Mesendoderm (in vitro differentiated cells): ENCODE measurements at places on chromosomes 7 and 10.

DNA sequence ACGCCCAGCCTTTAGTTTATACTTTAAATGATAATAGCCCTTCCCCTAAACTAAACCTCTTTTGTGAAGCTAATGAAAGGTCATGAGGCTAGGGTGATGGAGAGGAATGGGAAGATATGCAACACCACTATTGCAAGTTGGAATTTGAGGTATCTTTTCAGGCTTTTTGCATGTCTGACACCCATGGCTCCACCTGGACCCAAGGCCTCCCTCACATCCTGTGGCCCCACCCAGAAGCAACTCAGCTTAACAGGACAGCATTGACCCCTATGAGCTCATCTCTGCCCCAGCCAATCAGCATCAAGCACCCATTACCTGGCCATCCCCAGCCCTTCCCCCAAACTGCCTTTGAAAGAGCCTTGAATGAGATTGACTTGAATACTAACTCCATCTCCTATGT is 674.2 kb upstream of the NRP1 start:
- DNase-seq: peak; percentile 85

DNA sequence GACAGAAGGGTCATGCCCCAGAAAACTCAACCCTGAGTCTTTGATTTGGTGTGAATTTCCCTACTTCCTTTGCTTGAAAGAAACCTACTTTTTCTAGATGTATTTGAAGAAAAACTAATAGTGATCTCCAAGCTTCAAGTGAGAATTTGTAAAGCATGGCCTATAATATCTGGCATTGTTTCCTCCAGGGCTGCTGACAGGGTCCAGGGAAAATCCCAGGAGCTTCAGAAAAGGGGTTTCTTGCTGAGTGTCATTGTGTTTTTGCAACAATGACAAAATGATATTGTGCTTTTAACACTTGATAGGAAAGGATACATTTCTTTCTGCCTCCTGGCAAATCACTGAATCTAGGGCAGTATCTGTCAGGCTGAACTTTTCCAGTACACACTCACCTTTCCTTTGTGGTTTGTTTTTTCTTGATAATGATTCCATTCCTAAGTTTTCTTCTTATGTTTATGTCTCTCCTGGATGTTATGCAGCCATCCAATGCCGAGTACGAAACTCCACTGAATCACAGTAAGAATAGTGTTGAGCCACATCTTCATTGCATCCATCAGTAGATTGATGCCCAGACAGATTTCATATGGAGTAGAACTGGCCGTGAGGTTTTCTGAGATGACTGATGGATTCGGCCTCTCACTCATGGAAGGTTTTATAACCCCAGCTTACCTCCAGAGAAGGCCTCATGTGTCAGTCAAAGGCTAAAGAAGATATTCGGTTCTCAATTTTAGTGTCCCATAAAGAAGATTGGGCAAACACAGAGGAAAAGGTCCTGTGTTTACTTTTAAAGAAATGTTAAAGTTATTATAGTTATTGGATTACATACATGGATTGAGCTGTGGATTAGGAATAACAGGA is 76.9 kb upstream of the STEAP1B start:
- DNase-seq: no peak

DNA sequence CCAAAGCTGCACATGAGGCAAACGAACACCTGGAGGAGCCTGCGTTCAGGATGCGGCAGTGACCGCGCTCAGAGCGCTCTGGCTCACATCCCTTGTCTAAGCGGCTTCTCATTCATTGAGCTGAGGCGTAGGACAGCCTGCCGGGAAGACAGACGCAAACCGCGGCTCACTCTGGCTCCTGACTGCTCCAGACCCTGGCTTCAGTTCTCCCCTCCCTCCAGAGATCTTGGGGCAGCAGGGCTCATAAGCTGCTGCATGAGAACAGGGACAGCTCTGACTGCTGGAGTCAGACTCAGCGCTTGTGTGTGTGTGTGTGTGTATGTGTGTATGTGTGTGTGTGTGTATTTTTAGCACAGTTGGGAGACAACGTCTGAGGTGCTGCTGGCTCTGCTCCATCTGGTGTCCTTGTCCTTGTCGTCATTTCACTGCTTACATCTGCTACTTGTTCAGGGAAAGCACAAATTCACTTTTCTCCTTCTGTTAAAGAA is 15.8 kb upstream of the LYZL2 start:
- peak; percentile 53 for DNase-seq

DNA sequence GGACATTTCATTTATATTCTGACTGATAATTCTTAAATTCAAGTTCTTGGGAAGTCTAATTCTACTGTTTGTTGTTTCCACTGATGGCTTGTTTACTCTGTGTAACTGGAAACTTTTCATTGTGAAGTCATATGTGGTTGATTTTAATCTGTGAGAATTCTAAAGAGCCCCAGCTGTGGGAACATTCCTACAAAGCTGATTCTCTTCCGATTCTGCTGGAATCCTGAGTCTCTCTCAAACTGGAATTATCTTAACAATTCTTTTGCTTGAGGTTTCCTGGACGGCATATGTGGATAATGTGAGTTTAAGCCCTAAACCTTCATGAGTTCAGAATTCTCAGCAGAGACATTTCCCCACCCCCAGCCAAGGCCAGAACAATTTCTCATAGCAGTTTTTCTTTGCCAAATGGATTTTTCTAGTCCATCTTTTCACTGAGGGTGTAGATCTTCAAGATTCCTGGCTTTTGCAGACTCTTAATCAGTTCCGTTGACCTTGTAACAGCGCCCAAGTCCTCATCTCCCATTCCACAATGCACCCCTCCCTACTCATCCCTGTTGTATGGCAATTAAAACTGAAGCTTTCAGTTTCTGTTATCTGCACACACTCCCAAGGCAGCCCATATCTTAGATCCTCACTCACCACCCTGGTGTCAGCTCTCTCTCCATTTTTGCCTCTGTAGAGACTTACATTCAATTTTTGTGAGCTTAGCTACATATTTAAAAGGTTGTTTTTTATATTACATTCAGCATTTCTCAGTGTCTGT is 37.6 kb downstream of the GRM8 start:
- DNase-seq: peak; percentile 13

GRCh38 chr7:131357282-131357880 is 29.7 kb downstream of the MKLN1 start:
- DNase-seq: no peak

DNA sequence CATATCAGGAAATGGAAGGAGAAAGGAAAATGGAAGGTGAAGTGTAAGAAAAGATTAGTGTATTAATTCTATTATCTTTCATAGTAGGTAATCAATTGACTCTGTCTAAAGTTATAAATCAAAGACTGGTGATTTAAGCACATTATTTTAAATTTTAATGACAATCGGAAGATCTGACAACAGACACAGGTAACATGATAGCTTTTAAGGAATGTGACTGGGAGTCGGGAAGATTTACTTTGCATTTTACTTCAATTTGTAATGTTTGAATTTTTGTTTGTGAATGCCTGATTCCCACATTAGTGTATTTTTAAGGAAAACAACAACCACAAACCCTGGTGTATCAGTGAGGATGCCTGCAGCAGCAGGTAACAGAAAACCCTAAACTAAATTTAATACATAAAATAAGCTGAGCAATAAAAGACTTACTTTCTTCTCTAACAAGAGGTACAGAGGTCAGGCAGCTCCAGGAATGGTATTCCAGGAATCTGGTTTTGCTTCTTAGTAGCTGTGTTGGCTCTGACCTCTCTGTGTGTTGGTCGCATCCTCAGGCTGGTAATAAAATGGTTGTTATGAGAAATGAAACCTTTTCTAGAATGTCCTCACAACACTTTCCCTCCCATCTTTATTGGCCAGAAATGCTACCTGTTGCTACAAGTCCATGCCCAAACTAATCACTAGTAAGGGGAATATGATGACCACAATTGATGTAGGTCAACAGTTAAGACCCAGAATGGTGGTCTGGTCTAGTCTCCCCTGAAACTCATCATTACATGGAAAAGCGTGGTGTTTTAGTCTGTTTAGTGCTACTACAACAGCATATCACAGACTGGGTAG is 12.2 kb downstream of the DNAJB9 start:
- DNase-seq: peak; percentile 88

GRCh38 chr10:49167425-49168170 is 20.6 kb downstream of the TMEM273 start:
- DNase-seq: no peak

GRCh38 chr7:14381306-14381705 is 391.8 kb upstream of the ETV1 start:
- no peak for DNase-seq

GRCh38 chr7:45092100-45092930 is 3.5 kb upstream of the NACAD start:
- DNase-seq: peak; percentile 69

DNA sequence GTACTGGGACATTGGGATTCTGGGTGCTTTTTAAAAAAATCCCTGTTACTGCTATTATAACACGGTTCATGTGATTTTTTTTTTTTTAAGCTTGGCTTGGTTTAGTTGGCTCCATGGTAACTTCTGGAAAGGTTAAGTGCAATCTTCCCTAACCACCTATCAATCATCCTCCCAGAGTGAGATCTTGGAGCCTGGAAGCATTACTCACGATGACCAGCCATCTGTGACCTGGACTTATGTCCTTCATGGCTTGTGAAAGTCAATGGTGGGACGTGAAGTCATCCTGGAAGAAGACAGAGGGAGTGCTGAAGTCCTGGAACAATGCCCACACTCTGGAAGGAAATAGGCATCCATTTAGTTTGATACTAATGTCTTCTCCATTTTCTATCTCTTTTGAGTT is 135.5 kb upstream of the FRMD4A start:
- DNase-seq: no peak

GRCh38 chr7:24169077-24169624 is 114.8 kb upstream of the NPY start:
- DNase-seq: no peak

- DNase-seq: no peak
Observed at GRCh38 chr10:116912162-116912561, 62.9 kb downstream of the ENO4 start.

- no peak for DNase-seq
Observed at GRCh38 chr7:26013551-26014083, 138.4 kb upstream of the NFE2L3 start.

- peak; percentile 83 for DNase-seq
Observed at GRCh38 chr7:128697302-128697905, 25.3 kb downstream of the GARIN1A start.

DNA sequence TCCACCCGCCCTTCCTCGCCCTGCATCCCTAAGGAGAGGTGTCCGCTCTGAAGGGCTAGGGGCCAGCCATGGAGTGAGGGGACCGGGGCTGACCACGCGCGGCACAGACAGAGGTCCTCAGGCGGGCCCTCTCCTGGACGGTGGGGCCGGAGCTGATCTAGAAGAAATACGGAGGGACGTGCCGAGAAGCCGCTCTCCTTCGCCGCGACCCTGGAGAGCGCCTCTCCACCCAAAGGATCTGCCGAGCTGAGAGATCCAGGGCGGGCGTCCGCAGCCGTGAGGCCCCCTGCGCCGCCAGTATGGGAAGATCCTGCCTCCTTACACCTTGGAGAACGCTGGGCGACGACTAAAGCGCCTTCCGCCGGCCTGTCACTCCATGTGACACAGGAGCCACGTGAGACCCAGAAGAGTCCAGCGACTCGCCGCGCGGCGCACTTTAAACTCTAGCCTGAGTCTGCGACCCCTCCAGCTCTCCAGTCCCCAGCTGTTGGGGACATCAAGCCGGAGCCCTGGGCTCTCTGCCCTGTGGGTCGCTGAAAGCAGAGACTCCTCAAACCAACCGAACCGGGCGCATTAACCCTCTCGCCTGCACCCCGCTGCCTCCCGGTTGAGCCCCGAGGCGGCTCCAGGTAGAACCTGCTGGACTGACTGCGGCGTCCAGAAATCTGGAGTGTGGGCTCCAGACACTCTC is 1.5 kb upstream of the SFMBT2 start:
- DNase-seq: peak; percentile 83

GRCh38 chr10:50506861-50507573 is 116.7 kb downstream of the SGMS1 start:
- no peak for DNase-seq

DNA sequence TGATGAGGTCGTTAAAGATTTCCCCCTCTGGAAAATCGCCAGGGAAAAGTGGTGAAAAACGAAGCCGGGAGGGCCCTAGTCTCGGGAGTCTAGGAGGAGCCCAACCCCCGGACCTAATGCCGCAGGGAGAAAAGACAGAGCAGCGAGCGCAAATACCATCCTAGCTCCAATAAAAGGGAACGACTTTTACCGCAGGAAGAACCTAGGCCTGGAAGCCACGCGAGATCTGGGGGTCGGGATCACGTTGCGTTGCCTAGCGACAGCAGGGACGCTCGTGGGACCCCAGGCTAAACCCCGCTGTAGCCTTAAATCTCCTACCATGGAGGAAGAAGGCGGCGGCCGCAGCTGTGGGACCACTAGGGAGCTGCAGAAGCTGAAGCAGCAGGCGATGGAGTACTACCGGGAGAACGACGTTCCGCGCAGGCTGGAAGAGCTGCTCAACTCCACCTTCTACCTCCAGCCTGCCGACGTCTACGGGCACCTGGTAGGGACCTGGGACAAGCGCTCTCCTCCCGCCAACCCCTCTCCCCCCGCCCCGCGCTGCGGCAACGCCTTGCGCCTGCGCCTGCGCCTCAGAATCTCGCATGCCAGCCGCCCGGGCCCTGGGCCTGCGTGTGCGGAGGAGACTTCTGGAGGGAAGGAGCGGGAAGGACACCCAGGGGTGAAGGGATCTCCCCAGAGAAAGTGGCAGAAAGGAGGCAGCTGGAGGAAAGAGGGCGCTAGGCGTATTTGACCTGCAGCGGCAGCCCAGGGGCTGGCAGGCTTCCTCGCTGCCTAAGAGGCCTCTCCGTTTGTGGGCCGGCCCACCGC is at the start of gene ENO4:
TSS of gene ENO4 (plus strand) at position 252 of the 810 bp plus-strand sequence. CDS start at position 320, 68 bp downstream.
- peak; percentile 97 for DNase-seq

GRCh38 chr10:132104062-132104461 is 38.3 kb downstream of the JAKMIP3 start:
- no peak for DNase-seq

- no peak for DNase-seq
Observed at GRCh38 chr10:85311613-85312337, 983.4 kb downstream of the CCSER2 start.

GRCh38 chr10:89666138-89666537 is 21.1 kb upstream of the PANK1 start:
- no peak for DNase-seq

- no peak for DNase-seq
Observed at GRCh38 chr7:141462958-141463357, 88.3 kb upstream of the AGK start.

DNA sequence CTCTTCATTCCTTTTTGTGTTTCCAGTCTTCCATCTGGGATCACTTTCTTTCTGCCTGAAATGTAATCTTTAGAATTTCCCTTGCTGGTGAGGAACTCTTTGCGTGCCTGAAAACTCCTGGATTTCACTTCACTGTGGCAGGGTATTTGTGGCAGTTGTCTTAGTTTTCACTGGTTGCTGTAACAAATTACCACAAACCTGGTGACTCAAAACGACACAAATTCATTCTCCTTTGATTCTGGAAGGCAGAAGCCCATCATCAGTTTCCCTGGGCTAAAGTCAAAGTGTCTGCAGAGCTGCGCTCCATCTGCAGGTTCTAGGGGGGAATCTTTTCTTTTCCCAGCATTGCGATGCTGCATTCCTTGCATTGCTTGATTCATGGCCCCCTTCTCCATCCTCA is 109.3 kb downstream of the RBM20 start:
- DNase-seq: no peak

DNA sequence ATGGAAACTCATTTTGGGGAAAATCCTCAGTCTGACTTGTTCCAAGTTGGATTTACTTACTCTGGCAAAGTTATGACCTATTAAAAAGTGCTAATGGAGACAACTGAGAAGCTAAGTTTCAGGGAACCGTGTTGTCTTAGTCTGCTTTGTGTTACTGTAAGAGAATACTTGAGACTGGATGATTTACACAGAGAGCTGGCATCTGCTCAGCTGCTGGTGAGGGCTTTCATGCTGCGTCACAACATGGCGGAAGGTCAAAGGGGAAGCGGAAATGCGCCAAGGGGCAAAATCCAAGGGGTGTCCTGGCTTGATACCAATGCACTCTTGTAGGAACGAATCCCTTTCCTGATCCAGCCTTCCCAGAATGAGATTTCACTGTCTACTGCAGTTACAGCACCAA is 46.4 kb downstream of the MTURN start:
- DNase-seq: no peak
